ENCODE measurements at places on chromosomes 13 and 19. TPM values are rescaled to one million over a fixed set of nuclear protein-coding genes. Genes with fewer than 3 reads are reported as not detected.
A peak's percentile ranks its signal among the peaks of the same experiment; 100 is the strongest.

SWSAP1 gene
- total RNA-seq: 1.5 TPM

CRB3 gene
- total RNA-seq: 0.70 TPM

KL gene
- 0.22 TPM for total RNA-seq

SPACA4 gene
- not detected for total RNA-seq

SEMA6B gene
- total RNA-seq: not detected

CD22 gene
- total RNA-seq: 2.8 TPM

TGFBR3L gene
- 5.9 TPM for total RNA-seq

DNA sequence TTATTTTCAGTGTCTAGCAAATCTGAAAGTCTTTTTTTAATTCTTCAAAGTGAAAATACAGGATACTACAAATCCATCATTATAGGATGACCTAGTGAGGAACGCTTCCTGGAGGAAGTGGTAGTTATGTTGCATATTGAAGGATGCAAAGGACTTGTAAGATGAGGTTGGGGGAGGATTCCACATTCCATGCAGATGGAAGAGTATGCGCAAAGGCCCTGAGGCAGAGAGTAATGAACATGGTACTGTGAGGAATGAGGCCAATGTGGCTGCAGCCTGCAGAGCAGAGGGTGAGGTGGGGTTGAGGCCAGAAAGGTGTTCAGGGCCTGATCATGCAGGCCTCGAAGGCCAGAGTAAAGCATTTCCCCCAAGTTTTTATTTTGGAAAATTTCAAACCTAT is 202.8 kb downstream of the MTUS2 start:
- H3K4me3 ChIP-seq: no peak overlapping the region
- no peak overlapping the region for H3K27ac ChIP-seq
- H3K36me3 ChIP-seq: no peaks in the 10 kb centered on the region
- no peak for DNase-seq
- peaks cover 6% of the 10 kb centered on the region for H3K4me1 ChIP-seq

DNA sequence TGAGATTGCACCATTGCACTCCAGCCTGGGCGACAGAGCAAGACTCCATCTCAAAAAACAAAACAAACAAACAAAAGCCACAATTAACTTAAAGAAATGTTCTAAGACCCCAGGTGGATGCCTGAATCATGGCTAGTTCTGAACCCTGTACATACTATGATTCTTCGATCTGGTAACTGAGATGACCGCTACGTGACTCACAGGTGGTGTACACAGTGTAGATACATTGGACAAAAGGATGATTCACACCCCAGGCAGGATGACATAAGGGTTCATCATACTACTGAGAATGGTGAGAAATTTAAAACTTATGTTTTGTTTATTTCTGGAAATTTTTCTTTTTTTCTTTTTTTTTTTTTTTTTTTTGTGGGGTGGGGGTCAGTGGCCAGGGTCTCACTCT is 6.5 kb downstream of the ZNF426 start:
- DNase-seq: no peak
- H3K4me3 ChIP-seq: no peak overlapping the region
- peaks cover 2% of the 10 kb centered on the region for H3K4me1 ChIP-seq

- H3K4me3 ChIP-seq: no peak overlapping the region
- H3K36me3 ChIP-seq: no peaks in the 10 kb centered on the region
- DNase-seq: no peak
- H3K4me1 ChIP-seq: peaks cover 38% of the 10 kb centered on the region
- no peaks in the 10 kb centered on the region for H3K27me3 ChIP-seq
These were observed 4.3 kb downstream of the ELL start for GRCh38 chr19:18517606-18518005.

DNA sequence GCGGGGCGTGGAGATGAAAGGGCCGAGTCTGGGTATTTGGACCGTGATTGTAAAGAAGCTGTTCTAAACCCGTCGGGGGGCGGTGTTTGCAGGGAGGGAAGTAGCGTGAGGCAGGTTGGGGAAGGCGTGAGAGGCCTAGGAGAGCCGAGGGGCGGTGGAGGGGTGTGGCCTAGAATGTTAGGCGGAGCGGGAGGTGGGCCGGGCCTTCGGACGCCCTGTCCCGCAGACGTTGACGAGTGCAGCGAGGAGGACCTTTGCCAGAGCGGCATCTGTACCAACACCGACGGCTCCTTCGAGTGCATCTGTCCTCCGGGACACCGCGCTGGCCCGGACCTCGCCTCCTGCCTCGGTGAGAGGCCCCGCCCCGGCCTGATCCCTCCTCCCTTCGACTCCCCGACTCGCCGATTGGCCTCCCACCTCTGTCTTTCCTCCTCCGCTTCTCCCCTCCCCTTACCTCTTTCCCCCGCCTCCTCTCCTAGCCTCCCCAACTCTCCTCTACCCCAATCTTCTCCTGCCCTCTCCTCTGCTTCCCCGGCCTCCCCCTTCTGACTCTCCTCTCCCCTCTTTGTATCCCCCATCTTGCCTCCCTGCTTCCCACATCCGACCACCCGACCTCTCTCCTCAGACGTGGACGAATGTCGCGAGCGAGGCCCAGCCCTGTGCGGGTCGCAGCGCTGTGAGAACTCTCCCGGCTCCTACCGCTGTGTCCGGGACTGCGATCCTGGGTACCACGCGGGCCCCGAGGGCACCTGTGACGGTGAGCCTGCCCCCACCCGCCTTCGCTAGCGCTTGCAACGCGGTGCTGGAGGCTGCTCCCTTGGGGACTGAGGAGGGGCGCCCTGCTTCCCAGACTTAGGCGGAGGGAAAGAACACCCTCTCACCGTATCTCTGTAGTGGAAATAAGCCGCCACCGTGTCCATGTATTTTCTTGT is 12.8 kb downstream of the LTBP4 start:
- peak overlapping the region; percentile 84 for H3K4me3 ChIP-seq
- H3K4me1 ChIP-seq: peaks cover 43% of the 10 kb centered on the region
- no peaks in the 10 kb centered on the region for H3K27me3 ChIP-seq
- H3K36me3 ChIP-seq: peaks cover 25% of the 10 kb centered on the region
- DNase-seq: peak; percentile 93

DNA sequence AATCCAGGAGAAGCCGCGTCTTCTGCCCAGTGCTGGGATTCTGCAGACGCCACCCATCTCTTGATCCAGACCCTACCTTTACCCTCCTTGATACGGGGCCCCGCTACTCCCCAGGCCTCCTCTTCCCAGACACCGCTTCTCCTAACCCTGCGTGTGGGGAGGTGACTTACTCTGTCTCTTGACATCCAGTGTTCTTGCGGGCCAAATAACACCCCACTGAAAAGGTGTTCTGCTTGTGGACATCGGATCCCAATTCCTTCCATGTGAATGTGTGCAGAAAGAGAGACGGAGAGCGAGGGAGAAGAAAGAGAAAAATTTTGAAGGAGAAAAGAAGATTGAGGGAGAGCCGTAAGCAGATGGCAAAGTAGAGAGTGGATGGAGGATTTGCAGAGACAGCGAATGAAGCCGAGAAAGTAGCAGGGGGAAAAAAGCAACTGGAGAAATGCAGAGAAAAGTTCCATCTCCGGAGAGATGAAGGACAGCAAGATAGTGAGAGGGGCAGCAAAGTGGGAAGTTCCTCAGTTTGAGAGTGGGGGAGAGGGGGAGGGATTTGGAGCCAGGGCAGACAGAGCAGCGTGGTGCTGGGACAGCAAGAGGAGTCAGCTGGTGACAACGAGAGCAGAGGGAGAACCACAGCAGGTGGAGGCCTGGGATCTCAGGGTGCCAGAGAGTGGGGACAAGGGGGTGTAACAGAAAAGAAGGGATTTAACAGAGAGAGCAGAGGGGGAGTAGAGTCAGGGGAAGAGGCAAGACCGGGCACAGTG is 814 bp downstream of the ZNF480 start:
- H3K4me1 ChIP-seq: peaks cover 18% of the 10 kb centered on the region
- H3K27me3 ChIP-seq: no peaks in the 10 kb centered on the region
- H3K36me3 ChIP-seq: peaks cover 75% of the 10 kb centered on the region

GRCh38 chr13:112967686-112968379 is 1.2 kb upstream of the MCF2L start:
- DNase-seq: no peak
- no peaks in the 10 kb centered on the region for H3K36me3 ChIP-seq
- peak overlapping the region; percentile 55 for H3K27ac ChIP-seq
- no peaks in the 10 kb centered on the region for H3K27me3 ChIP-seq
- H3K4me1 ChIP-seq: peaks cover 23% of the 10 kb centered on the region
